ENCODE measurements at places on chromosomes 11 and 22.
A peak's percentile ranks its signal among the peaks of the same experiment; 100 is the strongest.

DNA sequence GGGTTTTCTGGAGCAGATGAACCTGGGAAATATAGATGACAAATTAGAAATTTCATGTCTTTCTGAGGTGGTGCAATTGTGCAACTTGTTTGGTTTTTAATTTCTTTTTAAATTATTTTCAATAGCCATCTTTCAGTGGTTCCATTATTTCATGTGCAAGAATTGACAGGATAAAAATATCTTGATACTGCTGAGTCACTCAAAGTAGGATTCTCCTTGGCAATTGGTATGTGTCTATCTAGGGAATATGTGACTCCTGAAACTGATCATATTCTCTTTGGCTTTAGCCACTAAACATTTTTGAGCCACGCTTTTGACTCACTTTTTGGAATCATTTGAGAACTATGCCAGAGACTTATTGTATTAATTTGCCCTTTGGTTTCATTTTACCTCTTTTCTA, 331.5 kb downstream of the KCNA4 start:
- DNase-seq, result no peak

DNA sequence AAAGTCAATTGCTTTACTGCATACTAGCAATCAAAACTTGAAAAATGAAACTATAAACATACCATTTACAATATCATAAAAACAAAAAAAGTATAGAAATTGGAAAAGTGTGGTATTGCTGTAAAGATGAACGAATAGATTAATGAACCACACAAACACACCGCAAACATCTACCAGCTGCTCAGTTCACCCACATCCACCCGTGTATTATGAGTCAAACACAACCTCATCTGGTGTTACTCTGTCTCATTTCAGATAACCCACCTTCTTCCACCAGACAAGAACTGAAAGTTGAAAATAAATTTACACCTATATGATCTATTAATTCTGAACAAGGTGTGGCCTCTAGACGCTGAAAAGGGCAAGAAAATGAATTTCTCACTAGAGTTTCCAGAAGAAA, 53.3 kb downstream of the BLID start:
- DNase-seq, result no peak

- DNase-seq, result no peak
These were observed 20.4 kb downstream of the CDPF1 start for GRCh38 chr22:46229701-46230100.

- DNase-seq, result no peak
These were observed 39.9 kb downstream of the KCNC1 start for GRCh38 chr11:17774232-17775034.

GRCh38 chr11:20035701-20036601, 124.3 kb downstream of the DBX1 start:
- DNase-seq, result peak; percentile 68

DNA sequence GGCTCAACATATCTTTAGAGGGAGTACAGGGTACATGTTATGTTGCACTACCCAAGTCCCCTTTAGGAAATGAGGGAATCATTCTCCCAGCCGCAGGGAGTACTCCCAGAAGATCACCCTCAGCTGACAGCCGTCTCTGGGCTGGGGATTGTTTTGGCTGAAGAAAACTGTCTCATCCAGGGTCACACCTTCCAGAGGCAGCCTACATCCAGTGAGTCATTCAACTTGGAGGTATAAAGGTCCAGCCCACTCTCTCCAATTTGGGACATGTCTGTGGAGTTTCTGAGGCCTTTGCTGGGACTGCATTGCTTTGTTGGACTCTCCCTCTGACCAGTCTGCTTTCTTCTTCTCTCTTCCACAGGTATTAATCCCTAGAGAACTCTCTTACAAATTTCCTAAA, 42.1 kb downstream of the RASSF10 start:
- DNase-seq, result no peak

- DNase-seq, result peak; percentile 53
These were observed 12.7 kb upstream of the CHORDC1 start for GRCh38 chr11:90235526-90235925.

- no peak for DNase-seq
These were observed 27.7 kb downstream of the CACNA1I start for GRCh38 chr22:39598017-39598965.

GRCh38 chr11:96538104-96538503, 148.3 kb downstream of the JRKL start:
- no peak for DNase-seq

DNA sequence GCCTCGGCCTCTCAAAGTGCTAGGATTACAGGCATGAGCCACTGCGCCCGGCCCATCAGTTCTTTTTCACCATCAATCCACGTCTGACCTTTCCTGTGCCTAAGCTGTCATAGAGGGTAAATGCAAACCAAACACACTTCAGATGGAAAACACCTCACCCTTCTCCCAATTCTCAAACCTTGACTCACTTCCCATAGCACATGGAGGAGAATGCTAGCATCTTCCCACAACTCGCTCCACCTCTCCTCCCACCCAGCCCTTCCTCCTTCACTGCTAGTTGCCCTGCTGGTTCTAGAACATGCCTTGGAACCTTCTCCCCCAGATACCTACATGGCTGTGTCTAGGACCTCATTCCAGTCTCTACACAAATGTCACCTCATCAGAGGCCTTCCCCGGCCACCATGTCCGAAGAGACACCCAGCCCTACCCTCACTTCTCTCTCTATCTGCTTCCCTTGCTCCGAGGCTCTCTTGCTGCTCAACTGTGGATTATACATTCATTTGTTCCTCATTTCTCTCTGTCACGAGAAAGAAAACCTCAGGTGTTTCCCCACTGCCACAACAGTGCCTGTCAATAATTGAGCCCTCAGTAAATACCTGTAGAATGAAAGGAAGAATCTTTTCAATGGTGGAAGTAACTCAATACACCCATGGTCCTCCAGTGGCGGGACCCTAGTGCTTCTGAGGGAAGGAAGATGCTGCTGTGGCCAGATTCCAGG, 21.3 kb upstream of the NCF4 start:
- peak; percentile 53 for DNase-seq

GRCh38 chr11:70103256-70103975, 25.3 kb downstream of the ANO1 start:
- DNase-seq, result no peak

GRCh38 chr11:116986521-116987105, 111.6 kb downstream of the SIK3 start:
- DNase-seq, result peak; percentile 58

DNA sequence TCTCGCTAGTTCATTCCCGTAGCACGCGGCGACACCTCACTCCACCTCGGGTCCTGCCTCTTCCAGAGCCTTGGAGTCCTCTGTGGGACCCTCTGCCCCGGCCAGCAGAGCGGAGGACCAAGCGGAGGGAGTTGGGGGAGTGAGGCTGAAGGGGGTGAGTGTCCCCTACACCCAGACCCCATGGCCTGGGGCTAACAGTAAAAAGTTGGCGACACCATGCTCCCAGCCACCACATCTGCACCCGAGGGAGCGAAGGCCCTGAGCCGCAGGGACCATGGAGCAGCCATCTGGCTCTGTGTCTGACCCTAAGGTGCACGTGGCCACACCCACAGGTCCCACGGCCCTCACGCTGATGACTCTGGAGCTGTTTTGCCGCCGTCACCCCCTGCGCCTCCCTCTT, 293.8 kb downstream of the BRD1 start:
- DNase-seq, result no peak

- no peak for DNase-seq
These were observed 1.0 kb upstream of the TRIM44 start for GRCh38 chr11:35661534-35661933.

- DNase-seq, result no peak
These were observed 109.0 kb upstream of the NNMT start for GRCh38 chr11:114187173-114187572.

DNA sequence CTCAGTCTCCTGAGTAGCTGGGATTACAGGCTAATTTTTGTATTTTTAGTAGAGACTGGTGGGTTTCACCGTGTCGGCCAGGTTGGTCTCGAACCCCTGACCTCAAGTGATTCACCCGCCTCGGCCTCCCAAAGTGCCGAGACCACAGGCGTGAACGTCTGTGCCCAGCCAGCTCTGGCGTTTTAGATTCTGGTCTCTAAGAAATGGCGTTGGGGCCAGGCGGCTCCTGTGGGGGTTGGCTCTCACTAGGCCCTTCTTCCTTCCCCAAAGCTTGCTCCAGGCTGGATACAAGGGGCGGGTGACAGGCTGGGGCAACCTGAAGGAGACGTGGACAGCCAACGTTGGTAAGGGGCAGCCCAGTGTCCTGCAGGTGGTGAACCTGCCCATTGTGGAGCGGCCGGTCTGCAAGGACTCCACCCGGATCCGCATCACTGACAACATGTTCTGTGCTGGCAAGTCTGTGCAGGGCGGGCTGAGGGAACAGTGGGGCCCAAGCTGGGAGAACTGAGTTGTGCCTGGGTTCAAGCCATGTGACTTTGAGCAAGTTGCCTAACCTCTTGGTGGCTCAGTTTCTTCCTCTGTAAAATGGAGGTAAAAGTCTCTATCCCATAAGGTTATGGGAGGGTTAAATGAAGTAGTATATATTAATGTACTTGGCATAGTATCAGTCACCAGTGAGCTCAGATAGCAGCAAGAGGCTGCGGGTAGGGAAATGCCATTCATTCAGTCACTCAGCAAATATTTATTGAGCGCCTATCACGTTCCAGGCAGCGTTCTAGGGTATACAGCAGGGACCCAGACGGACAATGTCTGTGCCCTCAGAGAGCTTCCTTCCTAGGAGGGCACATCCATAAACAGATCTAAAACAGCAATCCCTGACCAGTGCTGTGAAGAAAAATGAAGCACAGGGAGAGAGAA, 10.4 kb downstream of the F2 start:
- no peak for DNase-seq

DNA sequence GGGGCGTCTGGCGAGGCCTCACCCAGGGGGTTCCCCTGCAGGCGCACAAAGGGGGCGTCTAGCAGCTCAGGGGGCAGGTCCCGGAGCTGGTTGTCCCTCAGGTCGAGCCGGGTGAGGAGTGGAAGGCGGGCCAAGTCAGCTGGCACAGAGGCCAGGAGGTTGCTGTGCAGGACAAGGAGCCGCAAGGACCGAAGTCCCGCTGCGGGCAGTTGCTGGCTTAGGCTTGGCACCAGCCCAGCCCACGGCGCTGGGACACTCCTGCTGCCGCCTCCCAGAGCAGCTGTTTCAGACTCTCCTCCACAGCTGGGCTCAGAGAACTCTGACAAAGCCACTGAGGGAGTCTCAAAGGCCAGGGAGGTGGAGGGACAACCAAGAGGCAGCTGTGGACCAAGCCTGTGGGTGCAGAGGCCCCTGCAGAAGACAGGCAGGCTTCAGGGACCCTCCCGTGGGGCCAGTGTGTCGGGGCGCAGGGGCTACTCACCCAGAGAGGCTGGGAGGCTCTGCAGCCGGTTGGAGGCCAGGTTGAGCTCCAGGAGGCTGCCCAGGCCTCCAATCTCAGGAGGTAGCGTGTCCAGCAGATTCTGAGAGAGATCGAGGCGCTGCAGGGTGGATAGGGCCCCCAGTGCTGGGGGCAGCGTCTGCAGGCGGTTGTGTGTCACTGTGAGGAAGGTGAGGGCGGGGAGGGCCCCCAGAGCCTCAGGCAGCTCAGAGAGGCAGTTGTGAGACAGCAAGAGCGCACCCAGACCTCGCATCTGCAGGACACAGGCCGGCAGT, 2.2 kb downstream of the PIDD1 start:
- DNase-seq, result no peak

DNA sequence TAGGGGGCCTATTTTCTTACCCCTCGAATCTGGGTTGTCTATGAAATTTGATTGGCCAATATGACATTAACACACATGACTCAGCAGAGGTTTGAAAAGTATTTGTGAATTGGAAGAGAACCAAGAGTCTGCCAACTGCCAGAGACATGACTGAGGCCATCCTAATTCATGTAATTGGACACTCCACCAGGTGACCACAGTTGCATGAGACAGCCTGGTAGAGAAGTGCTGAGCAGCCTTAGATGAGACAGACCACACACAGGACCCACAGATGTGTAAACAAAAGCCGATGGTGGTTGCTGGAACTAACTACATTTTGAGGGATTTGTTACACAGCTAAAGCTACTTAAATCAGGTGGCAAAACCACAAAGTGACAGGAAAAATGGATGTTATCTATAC, 855 bp upstream of the MS4A5 start:
- no peak for DNase-seq

DNA sequence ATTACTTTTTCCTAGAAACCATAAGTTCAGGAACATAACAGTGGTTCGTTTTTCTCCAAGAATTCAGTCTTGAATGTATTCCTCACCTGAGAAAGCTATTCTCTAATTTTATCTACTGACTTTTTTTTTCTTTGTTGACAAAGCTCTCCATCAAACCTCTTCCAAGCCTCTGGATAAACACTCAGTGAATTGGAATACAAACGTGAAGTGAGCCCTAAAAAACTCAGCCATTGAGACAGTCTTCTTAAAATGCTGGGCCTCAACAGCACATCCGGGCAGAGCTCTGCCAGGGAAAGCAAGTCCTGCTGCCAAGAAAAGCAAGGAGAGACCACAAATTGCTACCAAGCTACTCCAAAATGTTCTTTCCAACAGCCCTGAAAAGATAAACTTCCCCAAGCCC, 7.7 kb upstream of the SLC1A2 start:
- DNase-seq, result no peak

DNA sequence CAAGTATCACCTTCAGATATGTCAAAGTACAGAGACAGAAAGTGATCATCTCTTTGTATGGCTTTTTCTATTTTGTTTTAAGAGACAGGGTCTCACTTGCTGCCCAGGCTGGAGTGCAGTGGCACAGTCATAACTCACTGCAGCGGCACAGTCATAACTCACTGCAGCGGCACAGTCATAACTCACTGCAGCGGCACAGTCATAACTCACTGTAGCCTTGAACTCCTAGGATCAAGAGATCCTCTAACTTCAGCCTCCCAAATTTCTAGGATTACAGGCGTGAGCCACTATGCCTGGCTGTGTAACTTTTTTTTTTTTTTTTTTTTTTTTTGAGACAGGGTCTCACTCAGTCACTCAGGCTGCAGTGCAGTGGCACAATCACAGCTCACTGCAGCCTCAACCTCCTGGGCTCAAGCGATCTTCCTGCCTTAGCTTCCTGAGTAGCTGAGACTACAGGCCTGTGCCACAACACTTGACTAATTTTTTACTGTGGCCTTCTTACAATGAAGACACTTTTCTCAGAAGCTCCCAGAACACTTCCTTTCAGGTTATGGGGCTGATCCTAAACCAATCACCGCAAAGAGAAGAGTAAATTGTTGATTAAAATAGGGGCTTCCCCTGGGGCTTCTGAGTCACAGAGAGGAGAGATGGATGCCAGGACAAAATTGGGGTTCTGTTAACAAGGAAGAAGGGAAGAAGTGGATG, 9.0 kb upstream of the HIKESHI start:
- DNase-seq, result no peak

- DNase-seq, result peak; percentile 89
These were observed 12.8 kb downstream of the AQP11 start for GRCh38 chr11:77602381-77603088.

Data from NCI-H226 (cell line).